Muscle of leg (tissue), 16 donors: ENCODE measurements at places on chromosomes 1 and 21. TPM values are rescaled to one million over a fixed set of nuclear protein-coding genes. Genes with fewer than 3 reads are reported as not detected.

- no peak overlapping the region for H3K4me3 ChIP-seq
- no peak for DNase-seq
- no peak overlapping the region for H3K27ac ChIP-seq
- peaks cover 7% of the 10 kb centered on the region for H3K4me1 ChIP-seq
Measured at GRCh38 chr21:33655588-33656221, 13.4 kb downstream of the ITSN1 start.

DNA sequence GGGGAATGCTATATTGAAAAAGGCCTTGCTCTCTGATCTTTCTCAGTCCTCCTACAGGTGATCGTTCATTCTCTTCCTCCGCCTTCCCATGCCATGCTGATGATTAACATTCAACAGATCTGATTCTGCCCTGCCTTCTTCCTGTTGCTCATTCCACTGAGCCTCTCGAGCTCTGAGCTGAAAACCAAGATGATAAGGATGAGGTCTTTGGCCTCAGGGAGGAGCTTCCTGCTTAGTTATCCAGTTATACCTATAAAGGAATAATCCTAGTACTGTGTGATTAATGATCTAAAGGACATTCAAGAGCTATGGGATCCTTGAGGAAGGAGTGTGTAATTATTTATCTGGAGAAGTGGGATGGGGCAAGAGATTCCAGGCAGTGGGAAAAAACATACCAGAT is 25.2 kb upstream of the MAP3K7CL start:
- no peaks in the 10 kb centered on the region for H3K27me3 ChIP-seq
- H3K4me3 ChIP-seq, result no peak overlapping the region
- DNase-seq, result no peak
- H3K36me3 ChIP-seq, result no peaks in the 10 kb centered on the region
- H3K4me1 ChIP-seq, result peaks cover 8% of the 10 kb centered on the region

MOV10 gene
- total RNA-seq, result 35.6 TPM

VSIG8 gene
- total RNA-seq, result not detected

RGS5 gene
- total RNA-seq, result 26.2 TPM

PER3 gene
- 3.5 TPM for total RNA-seq

CFAP107 gene
- total RNA-seq, result 0.62 TPM

- H3K27me3 ChIP-seq, result no peaks in the 10 kb centered on the region
- no peak overlapping the region for H3K4me3 ChIP-seq
- H3K36me3 ChIP-seq, result no peaks in the 10 kb centered on the region
Measured at GRCh38 chr1:212814537-212815334, 23.0 kb downstream of the TATDN3 start.
